Globus pallidus (tissue), 1 donor: ENCODE measurements at places on chromosomes 1 and 21.

DNA sequence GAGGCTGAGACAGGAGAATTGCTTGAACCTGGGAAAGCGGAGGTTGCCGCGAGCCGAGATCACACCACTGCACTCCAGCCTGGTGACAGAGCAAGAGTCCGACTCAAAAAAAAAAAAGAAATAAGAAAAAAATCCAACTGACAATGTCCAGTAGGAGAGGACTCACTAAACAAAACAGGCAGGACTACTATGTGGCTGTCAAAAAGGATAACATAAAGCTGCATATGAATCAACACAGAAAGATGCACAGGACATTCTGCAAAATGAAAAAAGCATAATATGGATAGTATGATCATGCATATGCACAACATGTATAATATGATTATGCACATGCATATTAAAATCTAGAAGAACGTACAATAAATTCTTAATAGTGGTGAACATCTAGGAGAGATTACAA lies 80.7 kb downstream of the JAK1 start:
- DNase-seq, result no peak

GRCh38 chr1:218743861-218744505 lies 398.8 kb downstream of the TGFB2 start:
- DNase-seq, result no peak

DNA sequence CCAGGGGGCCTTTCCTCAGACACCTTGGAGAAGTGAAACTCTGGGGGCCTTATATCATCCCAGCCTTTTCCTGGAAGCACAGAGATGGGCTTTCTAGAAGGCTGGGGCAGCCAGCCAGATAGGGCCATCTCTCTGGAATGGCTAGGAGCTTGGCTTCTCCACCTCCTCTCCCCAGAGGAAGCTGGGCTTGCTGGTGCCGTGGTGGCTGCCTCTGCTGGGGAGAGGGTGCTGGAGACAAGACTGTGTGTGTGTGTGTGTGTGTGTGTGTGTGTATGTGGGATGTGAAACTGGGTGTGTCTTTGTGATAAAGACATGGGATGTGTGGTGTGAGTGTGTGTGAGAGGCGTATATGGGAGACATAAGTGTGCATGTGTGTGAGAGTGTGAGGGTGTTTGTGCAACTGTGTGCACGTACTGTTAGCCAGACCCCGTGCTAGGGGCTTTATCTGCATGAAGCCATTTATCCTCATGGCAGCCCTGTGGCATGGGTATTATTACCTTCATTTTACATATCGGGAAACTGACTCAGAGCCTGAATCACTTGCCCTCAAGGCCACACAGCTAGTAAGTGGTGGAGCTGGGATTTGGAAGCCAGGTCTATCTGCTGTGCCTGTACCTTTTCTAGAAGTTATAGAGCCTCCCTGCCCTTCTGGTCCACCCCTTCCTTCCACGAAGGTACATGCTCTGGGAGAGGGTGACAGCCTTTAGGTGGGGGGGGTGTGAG lies 44.2 kb downstream of the PTPRU start:
- DNase-seq, result no peak

GRCh38 chr1:202291001-202291400 lies 50.7 kb downstream of the UBE2T start:
- DNase-seq, result no peak

DNA sequence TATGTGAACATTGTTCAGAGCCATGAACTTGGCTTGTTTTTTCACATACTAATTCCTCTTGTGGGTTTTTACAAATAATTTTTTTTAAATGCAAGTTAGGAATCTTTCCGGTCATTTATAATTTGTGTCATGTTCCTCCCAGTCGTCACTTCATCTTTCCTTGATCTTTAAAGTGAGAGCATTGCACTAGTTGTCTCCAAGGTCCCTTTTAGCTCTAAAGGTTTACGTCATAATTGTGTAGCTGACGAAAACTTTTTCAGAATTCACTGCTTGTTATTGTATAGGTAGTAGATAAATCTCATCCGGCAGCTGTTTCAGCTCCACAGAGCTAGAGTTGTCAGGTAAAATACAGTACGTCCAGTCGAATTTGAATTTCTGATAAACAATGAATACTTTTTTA lies 33.6 kb downstream of the SOAT1 start:
- DNase-seq, result no peak

GRCh38 chr1:232386294-232386693 lies 243.6 kb downstream of the SIPA1L2 start:
- no peak for DNase-seq

DNA sequence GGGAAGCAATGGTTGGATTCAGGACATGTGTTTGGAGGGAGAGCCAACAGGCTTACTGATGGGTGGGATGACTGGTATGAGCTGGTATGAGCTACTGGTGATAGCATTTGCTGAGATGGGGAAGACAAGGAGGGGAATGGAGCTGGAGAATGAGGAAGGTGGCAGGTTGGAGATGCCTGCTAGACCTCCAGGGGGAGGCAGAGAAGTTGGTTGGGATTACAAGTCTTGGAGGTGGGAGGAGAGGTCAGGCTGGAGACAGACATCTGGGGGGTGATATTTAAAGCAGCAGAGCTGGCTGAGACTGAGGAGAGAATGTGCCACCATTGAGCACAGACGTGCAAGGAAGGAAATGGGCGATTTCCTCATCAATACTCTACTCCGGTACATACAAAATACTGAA lies 31.8 kb upstream of the ENO1 start:
- DNase-seq, result no peak

DNA sequence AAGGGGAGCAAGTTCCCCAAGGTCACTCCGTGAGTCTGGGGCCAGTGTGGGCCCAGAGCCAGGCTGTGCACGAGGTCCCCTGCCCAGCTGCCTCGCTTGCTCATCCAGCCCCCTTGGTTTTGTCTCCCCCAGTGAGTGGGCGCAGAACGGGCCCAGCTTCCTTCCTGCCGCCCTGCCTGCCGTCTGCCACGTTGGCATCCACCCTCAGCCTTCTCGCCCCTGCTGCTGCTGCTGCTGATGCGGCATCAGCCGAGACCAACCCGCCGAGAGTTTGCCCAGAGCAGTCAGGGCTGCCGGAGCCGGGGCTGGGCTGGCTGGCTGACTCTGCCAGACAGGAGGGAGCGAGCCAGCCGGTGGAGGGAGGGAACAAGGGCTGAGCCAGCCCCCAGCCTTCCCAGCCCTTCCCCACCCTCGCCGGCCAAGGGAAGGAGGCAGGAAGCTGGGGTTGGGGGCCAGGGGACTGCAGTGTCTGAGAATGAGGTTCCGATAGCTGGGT lies 31.4 kb upstream of the WASF2 start:
- no peak for DNase-seq
